ENCODE measurements at places on chromosomes 13 and 19.

- DNase-seq: no peak
Observed at GRCh38 chr13:62847520-62847919, 1431.9 kb upstream of the PCDH20 start.

DNA sequence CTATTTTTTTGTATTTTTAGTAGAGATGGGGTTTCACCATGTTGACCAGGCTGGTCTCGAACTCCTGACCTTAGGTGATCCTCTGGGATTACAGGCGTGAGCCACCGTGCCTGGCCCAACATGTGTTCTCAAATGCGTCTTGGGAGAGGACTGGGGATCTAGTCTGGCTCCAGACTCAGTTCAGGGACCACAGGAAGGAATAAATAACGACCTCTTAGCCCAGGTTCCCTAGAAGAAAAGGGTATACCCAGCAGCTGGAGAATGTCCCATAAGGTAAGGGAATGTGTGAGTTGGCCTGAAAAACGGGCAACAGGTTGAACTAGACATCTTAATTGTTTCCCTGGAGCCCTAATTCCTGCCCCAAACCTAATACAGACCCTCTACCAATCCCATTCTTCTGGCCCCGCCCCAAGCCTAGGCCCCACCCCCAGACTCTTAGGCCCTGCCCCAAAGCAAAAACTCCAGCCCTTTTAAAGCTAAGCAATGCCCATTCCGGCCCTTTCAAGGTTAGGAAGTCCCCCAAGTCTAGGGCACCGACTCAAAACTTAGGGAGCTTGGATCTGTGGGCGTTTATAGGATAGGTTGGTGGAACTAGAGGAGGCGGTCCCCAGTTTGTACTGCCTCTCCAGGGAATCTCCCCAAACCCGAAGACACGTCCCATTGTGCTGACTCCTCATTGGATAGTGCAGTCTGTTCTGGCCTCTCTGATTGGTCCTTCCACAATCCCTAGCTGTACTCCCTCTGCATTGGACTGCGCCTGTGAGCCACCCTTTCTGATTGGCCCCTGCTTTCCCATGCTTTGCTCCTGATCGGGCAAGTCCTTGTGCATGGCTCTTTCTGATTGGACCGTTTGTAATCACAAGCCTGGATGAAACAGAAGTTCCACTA lies 5.4 kb upstream of the LRFN1 start:
- DNase-seq: no peak

DNA sequence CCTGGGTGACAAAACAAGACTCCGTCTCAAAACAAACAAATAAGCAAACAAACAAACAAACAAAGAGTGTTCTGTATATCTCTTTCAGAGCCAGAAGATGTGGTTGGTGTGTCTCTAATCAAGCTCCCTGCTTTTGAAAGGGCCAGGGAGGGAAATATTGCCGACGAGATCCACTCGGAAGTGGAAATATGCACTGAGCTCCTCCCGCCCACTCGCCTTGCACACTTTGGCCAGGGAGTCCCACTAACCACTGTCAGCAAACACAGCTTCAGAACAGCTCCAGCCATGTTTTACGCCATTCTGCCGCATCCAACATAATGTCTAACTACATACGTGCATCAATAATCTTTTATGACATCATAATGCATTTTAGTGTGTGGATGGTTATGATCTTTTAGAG lies 155.5 kb upstream of the VSTM2B start:
- no peak for DNase-seq

DNA sequence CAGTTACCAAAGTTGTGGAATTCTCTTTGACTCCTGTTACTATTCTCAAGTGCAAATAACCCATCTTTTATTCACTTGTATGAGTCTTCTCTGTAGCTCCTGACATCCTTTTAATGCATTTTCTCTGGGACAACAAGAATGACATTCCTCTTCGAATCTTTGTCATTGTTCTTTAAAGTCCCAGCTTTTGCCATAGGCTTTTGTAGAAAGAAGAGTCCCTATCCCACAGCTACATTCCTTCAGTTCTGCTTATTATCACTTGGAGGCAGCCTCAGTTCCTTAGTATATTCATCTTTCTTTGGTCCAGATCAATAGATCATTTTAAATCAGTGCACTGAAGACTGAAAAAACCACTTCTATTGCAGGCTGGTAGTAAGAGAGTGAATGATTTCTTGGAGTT lies 560.2 kb downstream of the DACH1 start:
- DNase-seq: no peak

DNA sequence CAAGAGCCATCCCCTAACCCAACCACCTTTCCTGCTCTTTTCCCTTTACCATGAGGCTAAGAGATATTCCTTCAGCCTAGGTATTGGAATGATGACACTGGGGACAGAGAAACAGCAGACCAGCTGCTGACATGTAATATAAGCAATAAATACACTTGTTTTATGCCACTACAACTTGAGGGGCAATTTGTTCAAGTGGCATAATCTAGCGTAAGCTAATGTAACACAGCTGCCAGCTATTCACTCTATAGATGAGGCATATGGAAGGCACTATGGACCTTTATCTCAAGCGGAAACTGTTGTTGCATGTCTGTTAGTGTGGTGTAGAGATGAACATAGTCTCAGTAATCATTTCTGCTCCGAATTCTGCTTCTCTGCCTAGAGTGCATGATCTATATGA lies 111.1 kb downstream of the STARD13 start:
- no peak for DNase-seq

GRCh38 chr19:10848230-10848856 lies at the start of gene C19orf38:
TSS of gene C19orf38 (plus strand) at chr19:10848415. CDS start at chr19:10848509, 94 bp downstream.
- peak; percentile 21 for DNase-seq

DNA sequence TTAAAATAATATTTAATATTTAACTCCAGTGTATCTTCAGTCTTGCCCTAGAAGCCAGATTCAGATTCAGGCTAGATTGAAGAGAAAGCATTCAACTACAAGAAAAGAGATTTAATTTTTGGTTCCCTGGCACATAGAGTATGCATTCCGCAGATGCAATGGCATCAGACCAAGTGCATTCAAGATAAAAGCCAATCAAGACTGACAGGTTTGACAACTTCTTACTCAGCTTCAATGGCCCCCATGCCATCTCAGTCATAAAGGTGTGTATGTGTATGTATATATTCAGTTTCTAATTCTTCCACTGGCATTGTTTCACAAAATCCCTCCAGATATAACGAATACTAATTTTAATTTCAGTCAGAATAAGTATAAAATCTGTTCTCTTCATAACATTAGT lies 650.8 kb upstream of the GPC6 start:
- no peak for DNase-seq

- no peak for DNase-seq
Observed at GRCh38 chr13:85833921-85834320, 34.7 kb upstream of the SLITRK6 start.

All from PC-9 (cell line).